ENCODE measurements at places on chromosomes 4 and X.

DNA sequence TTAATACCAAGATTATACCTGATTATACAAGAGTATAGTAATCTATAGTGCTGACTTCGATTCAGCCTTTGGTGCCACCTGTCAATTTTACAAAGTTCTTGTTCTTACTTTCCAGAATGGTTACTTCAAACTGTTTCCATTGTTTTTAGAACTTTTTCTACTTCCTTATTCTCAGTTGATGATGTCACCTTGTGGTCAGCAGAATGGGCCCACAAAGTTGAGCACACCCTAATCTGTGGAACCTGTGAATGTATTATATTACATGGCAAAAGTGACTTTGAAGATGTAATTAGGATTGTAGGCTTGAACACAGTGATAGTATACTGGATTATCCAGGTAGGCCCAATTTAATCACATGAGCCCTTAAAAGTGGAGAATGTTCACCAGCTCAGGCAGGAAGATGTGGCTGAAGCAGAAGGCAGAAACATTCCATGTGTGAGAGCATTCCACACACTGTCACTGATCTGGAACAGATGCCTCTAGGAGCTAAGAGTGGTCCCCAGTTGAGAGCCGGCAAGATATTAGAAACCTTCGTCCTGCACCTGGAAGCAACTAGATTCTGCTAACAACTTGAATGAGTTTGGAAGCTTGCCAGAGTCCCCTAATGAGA, 6.3 kb upstream of the SGMS2 start:
- no peak for DNase-seq

DNA sequence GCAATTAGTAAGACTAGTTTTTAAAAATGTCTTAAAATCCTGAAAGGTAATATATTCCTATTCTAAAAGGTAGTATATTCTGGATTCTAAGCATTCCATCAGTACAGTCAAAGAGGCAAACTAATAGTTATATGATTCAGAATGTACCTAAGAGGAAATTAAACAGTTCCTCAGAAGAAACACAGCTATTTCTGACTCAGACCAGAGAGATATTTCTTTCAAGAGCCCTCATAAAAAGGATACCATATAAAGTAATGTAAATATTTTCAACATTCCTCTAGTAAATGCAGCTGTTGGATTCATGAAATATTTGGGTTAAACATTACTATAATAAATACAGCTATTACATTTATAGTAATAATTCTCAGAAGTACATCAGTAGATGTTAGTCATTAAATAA, 358.3 kb downstream of the MAGEB5 start:
- no peak for DNase-seq

DNA sequence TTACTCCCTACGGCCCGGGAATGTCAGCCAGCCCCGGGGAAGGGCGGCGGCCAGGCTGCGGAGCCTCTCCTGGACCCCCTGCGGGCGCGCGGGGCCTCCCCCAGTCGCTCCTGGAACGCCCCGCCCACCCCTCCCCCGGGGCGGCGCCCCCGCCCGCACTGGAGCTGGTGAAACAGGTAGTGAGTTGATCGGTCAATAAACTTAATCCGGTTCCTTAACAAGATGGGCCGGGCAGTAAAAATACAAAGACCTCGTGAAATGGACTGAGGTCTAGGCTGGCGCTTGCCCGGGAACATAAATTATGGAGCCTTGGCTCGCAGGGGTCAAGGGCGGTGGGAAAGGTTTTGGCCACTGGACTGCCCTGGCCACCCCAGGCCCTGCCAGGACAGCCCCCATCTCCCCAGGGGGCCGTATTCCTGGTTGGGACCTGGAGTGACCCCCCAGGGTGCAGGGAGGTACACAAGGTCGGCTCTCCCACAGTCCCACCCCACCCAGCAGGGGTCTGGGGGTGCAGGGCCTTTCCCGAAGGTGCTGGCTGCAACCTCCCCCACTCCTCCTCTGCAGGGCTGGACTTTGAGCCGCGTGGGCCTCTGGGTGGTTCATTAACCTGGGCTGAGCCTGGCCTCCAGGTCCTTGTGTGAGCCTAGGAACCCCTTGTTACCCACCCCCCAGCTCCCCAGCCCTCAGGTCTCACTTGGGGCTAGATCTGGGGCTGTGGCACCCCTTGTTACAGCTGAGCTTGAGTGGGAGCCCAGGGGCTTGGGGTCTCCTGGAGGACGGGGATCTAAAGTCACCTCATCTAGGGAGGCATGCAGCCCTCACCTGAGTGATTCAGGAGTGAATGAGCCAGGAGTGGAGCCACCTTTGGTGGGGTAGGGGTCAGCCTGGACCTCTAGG, 2.5 kb downstream of the FGFR3 start:
- DNase-seq = no peak

DNA sequence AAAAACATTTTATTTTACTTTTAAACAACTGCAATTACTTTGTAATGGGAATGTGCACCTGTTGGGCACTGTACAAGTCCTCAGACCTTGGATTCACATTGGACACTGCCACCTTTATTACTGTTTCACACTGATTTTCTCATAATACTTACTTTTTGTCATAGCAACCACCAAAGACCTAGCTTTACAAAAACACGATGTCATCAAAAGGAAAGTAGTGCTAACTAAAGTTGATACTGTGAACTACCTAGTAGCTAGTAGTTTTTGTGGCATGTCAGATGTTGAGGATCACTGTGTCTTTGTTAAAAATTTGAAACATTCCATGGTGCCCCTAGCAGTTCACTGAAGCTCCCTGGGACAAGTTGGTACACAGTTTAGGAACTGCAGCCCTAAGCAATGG, 62.9 kb upstream of the HOPX start:
- DNase-seq = no peak

GRCh38 chr4:137417676-137418075, 114.6 kb downstream of the PCDH18 start:
- no peak for DNase-seq

GRCh38 chrX:8424912-8425311, 39.7 kb upstream of the VCX3B start:
- DNase-seq = no peak

- DNase-seq = peak; percentile 6
These were observed 543 bp downstream of the NFXL1 start for GRCh38 chr4:47913861-47914219.

- DNase-seq = no peak
These were observed 27.3 kb downstream of the ABCE1 start for GRCh38 chr4:145125396-145125795.

DNA sequence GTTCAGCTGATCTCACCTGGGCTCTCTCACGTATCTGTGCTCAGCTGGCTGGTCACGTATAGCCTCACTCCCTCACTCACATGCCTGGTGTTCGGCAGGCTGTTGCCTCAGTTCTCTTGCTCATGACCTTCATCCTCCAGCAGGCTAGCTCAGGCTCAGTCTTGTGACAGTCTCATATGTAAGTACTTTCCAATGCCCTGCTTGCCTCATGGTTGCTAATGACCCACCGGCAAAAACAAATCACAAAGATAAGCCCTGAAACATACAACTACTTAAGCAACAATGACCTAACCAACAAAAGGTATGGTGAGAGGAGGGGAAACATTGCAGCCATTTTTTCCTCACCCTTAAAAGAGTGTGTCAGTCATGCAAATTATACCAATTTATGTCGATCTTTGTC, 25.0 kb downstream of the MEPE start:
- no peak for DNase-seq

GRCh38 chrX:31021537-31021936, 50.3 kb downstream of the FTHL17 start:
- no peak for DNase-seq

GRCh38 chrX:53616946-53617345, 69.6 kb downstream of the HUWE1 start:
- no peak for DNase-seq

- no peak for DNase-seq
These were observed 10.5 kb downstream of the GPR82 start for GRCh38 chrX:41734530-41734929.

- no peak for DNase-seq
These were observed 554 bp downstream of the PCDH7 start for GRCh38 chr4:30720661-30721184.

- DNase-seq = no peak
These were observed 1.5 kb downstream of the GIMD1 start for GRCh38 chr4:106367072-106367471.

DNA sequence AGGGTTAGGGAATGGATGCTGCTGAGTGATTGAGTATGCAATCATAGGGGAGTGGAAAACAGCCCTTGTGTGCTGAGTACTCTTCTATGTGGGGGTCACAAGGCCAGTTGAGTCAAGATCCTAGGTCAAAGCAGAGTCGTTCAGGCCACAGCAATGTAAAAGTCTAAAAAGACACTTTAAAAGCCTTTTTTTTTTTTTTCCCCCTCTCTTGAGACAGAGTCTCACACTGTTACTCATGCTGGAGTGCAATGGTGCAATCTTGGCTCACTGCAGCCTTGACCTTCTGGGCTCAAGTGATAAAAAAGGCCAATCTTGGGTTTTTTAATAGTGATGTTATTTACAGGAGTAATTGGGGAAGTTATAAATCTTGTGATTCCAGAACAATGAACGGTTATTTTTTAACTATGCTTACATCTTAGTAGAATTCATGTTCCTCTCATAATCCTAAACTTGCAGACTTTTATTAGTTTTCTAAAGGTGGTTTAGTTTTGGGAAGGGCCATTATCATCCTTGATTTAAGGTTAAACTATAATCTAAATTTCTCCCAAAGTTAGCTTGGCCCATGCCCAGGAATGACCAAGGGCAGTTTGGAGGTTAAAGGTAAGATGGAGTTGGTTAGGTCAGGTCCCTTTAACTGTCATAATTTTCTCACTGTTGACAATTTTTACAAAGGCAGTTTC, 82.2 kb upstream of the BMP2K start:
- DNase-seq = no peak

GRCh38 chrX:38126179-38126578, 94.5 kb downstream of the SRPX start:
- no peak for DNase-seq

All from T follicular helper cell (primary cell).